Neural progenitor cell (in vitro differentiated cells): ENCODE measurements at places on chromosomes 11 and 22. TPM values are rescaled to one million over a fixed set of nuclear protein-coding genes. Genes with fewer than 3 reads are reported as not detected.

GRCh38 chr11:3206156-3206921, 12.3 kb downstream of the MRGPRG start:
- H3K36me3 ChIP-seq, result no peaks in the 10 kb centered on the region
- DNase-seq, result no peak
- no peak overlapping the region for H3K4me3 ChIP-seq
- H3K4me1 ChIP-seq, result peaks cover 7% of the 10 kb centered on the region
- peaks cover 47% of the 10 kb centered on the region for H3K27me3 ChIP-seq

DNA sequence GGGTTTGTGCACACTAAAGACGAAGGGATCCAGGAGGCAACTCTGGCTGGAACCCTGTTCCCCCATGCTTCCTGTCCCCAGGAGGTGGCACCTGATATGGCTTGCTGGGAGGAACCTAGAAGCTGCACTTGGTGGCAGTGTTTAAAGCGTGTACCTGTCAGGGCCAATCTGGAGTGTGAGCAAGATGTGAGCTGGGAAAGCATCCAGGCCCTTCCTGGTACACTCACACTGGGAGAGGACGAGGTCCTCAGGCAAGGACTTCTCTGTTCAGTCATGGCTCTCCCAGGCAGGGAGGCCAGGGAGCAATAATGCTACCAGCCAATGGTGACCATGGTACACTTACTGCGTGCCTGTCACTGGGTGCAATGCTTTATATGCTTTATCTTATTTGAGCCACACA, 130.7 kb upstream of the NECTIN1 start:
- no peak for DNase-seq
- peaks cover 6% of the 10 kb centered on the region for H3K4me1 ChIP-seq
- no peaks in the 10 kb centered on the region for H3K36me3 ChIP-seq

Gene TENM4
- 5.1 and 16.6 TPM in 2 replicates for total RNA-seq

DNA sequence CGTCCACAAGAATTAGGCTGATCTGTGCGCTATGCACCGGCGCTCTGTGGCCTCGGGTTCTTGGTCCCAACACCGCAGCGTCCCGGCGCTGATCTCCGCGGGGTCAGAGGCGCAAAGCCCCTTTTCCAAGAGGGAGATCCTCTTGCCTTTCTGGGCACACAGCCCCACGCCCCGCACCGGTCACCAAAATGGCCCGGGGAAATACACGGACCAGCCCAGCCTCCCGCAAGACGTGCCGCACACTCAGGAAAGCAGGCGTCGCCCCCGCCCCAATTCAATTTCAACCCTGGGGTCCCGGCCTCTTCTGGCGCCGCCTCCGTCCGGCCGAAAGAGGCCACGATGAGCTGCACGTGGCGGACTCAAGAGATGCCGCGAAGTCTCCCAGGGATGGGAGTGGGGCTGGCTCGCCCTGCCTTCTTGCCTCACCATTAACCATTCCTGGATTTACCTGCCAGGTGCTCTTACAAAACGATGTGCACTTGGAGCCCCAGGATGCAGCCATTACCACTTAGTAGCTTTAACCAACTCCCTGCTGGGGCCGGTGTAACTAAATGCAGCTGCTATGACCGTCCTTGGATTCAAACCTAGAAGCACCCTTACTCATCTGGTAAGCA, 10.5 kb downstream of the PIWIL3 start:
- DNase-seq, result no peak
- no peak overlapping the region for H3K27ac ChIP-seq
- no peaks in the 10 kb centered on the region for H3K36me3 ChIP-seq
- no peak overlapping the region for H3K4me3 ChIP-seq
- H3K27me3 ChIP-seq, result no peaks in the 10 kb centered on the region

Gene VPS37C
- 9.9 and 19.9 TPM in 2 replicates for total RNA-seq

Gene SMC1B
- total RNA-seq, result 0.06 and 0.09 TPM in 2 replicates

DNA sequence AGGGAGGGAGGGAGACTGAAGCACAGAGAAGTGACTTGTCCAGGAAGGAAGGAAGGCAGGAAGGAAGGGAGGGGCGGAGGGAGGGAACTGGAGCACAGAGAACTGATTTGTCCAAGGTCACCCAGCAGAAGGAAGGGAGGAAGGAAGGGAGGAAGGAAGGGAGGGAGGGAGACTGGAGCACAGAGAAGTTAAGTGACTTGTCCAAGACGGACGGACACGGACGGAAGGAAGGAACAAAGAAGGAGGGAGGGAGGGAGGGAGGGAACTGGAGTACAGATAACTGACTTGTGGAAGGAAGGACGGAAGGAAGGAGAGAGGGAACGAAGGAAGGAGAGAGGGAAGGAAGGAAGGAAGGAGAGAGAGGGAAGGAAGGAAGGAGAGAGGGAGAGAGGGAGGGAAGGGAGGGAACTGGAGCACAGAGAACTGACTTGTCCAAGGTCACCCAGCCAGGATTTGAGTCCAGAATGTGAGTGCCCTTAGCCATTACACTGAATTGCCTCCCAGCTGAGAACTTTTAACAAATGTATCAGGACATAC, 1.5 kb downstream of the SLC35F2 start:
- peaks cover 32% of the 10 kb centered on the region for H3K27me3 ChIP-seq
- no peak for DNase-seq
- H3K4me1 ChIP-seq, result peaks cover 6% of the 10 kb centered on the region
- no peaks in the 10 kb centered on the region for H3K36me3 ChIP-seq

Gene VSIG2
- total RNA-seq, result not detected in 2 replicates

GRCh38 chr11:97269527-97269926, 879.7 kb downstream of the JRKL start:
- no peaks in the 10 kb centered on the region for H3K27me3 ChIP-seq
- no peaks in the 10 kb centered on the region for H3K4me1 ChIP-seq
- peak; percentile 47 for DNase-seq
- no peak overlapping the region for H3K4me3 ChIP-seq
- H3K36me3 ChIP-seq, result no peaks in the 10 kb centered on the region
- H3K27ac ChIP-seq, result no peak overlapping the region

GRCh38 chr11:127412722-127413380, 412.3 kb upstream of the KIRREL3 start:
- no peaks in the 10 kb centered on the region for H3K27me3 ChIP-seq
- DNase-seq, result no peak
- H3K4me3 ChIP-seq, result no peak overlapping the region
- no peak overlapping the region for H3K27ac ChIP-seq
- peaks cover 3% of the 10 kb centered on the region for H3K4me1 ChIP-seq

Gene EIF3M
- 640 and 1,051 TPM in 2 replicates for total RNA-seq

- H3K27me3 ChIP-seq, result no peaks in the 10 kb centered on the region
- no peak overlapping the region for H3K27ac ChIP-seq
- no peaks in the 10 kb centered on the region for H3K4me1 ChIP-seq
- no peak overlapping the region for H3K4me3 ChIP-seq
- no peaks in the 10 kb centered on the region for H3K36me3 ChIP-seq
These were observed 1106.3 kb downstream of the BRD1 start for GRCh38 chr22:48721395-48721669.

DNA sequence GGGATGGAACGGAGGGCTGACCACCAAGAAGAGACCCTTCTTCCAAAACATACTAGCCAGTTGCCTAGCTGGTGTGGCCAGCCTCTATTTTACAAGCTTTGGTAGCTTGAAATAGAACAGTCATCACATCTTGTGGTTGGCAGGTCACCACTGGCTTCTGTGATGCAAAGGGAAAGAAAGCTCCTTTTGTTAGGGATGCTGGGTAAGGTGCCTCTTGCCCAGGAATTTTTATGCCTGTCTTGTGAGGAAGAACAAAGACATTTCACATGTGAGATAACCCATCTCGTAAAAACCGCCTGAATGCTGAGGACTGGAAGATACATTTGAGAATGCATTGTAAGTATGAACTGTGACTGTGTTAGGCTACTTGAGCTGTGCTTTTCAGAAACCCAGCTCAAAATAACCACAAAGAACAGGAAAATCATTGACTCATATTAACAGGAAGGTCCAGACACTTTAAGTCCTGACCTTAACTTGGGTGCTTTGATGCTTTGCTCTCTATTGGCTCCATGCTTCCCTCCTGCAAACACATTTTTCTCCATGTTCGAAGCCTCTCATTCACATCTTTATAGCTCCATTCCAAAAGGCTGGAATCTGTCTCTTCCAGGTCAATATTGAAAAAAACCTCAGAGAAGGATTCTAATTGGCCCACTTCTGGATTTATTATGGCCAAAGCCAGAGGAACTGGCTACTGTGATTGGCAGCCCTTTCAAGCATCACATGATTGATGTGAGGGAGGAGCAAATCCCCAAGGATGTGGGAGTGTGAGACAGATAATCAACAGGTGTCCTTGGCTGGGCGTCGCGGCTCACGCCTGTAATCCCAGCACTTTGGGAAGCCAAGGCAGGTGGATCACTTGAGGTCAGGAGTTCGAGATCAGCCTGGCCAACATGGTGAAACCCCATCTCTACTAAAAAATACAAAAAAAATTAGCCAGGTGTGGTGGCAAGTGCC, 53.9 kb downstream of the MICAL2 start:
- H3K4me3 ChIP-seq, result no peak overlapping the region
- no peaks in the 10 kb centered on the region for H3K27me3 ChIP-seq
- no peak for DNase-seq
- no peaks in the 10 kb centered on the region for H3K4me1 ChIP-seq
- no peak overlapping the region for H3K27ac ChIP-seq

GRCh38 chr11:92277871-92278270, 53.3 kb downstream of the FAT3 start:
- H3K27ac ChIP-seq, result no peak overlapping the region
- DNase-seq, result no peak
- H3K4me3 ChIP-seq, result no peak overlapping the region
- no peaks in the 10 kb centered on the region for H3K36me3 ChIP-seq

Gene MTA2
- total RNA-seq, result 108 and 135 TPM in 2 replicates

GRCh38 chr22:44204739-44205515, 24.2 kb downstream of the PARVG start:
- no peak for DNase-seq
- H3K4me3 ChIP-seq, result no peak overlapping the region
- no peak overlapping the region for H3K27ac ChIP-seq
- H3K36me3 ChIP-seq, result no peaks in the 10 kb centered on the region
- no peaks in the 10 kb centered on the region for H3K27me3 ChIP-seq
- no peaks in the 10 kb centered on the region for H3K4me1 ChIP-seq

Gene MEI1
- total RNA-seq, result 0.25 TPM in 1 of 2 replicates, not detected in the other

- H3K27me3 ChIP-seq, result no peaks in the 10 kb centered on the region
- no peak overlapping the region for H3K27ac ChIP-seq
- H3K4me3 ChIP-seq, result no peak overlapping the region
- peaks cover 4% of the 10 kb centered on the region for H3K4me1 ChIP-seq
- peak; percentile 56 for DNase-seq
- no peaks in the 10 kb centered on the region for H3K36me3 ChIP-seq
These were observed 28.2 kb downstream of the OR6Q1 start for GRCh38 chr11:58059007-58059350.

GRCh38 chr11:93984196-93984567, 37.0 kb upstream of the HEPHL1 start:
- no peak overlapping the region for H3K4me3 ChIP-seq
- no peaks in the 10 kb centered on the region for H3K36me3 ChIP-seq
- H3K27me3 ChIP-seq, result no peaks in the 10 kb centered on the region

Gene CYTH4
- not detected in 2 replicates for total RNA-seq

GRCh38 chr11:129270446-129270845, 78.3 kb upstream of the ARHGAP32 start:
- no peaks in the 10 kb centered on the region for H3K27me3 ChIP-seq
- H3K27ac ChIP-seq, result no peak overlapping the region
- DNase-seq, result no peak
- no peak overlapping the region for H3K4me3 ChIP-seq
- H3K36me3 ChIP-seq, result no peaks in the 10 kb centered on the region

GRCh38 chr11:61042961-61043540, 59.2 kb upstream of the CD5 start:
- peaks cover 15% of the 10 kb centered on the region for H3K4me1 ChIP-seq
- DNase-seq, result no peak
- no peaks in the 10 kb centered on the region for H3K36me3 ChIP-seq
- no peak overlapping the region for H3K27ac ChIP-seq

GRCh38 chr22:32562401-32562800, 87.8 kb downstream of the FBXO7 start:
- no peak overlapping the region for H3K27ac ChIP-seq
- no peaks in the 10 kb centered on the region for H3K4me1 ChIP-seq
- H3K36me3 ChIP-seq, result no peaks in the 10 kb centered on the region
- no peak for DNase-seq
- no peak overlapping the region for H3K4me3 ChIP-seq

Gene RIMBP3C
- 0.81 and 1.2 TPM in 2 replicates for total RNA-seq

Gene PKDREJ
- not detected in 2 replicates for total RNA-seq
